ENCODE measurements at places on chromosomes 7 and 10.

DNA sequence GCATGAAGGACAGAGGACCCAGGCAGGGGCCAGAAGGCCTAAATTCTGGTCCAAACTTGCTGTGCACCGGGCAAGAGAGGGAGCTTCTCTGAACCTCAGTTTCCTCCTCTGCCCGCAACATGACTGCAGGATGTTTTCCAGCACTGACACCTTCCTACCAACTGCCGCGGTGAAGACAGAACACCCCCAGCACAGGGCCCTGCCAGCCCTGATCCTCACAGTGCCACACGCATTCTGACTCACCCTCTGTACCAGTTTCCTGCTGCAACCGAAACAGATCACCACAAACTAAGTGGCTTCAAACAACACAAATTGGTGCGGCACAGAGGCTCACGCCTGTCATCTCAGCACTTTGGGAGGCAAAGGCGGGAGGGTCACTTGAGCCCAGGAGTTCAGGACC, 18.1 kb downstream of the MAD1L1 start:
- no peak for DNase-seq

DNA sequence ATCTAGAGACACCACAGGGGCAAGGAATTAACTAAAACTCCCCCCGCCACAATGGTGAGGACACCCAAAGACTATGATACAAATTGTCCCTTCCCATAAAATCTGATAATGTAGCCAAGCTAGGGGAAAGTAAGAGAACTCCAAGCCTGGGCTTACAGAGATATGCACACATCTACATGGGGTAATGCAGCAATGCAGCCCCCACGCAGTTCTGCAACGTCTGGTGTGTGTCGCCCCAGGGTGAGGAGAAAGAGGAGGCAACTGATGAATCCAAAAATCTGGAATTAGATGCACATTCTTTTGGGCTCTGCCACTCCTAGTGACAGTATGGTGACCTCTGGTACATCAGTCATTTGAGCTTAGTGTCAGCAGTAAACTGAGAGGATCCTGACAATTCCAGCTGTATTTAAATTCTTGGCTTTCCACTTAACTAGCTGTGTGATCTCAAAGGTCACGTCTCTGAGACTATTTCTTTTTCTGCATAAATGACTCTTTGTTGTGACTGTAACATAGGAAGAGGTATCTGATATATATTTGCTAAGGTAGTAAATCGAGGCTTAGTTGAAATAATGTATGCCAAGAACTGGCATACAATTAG, 51.5 kb downstream of the PIP4K2A start:
- DNase-seq, result no peak

DNA sequence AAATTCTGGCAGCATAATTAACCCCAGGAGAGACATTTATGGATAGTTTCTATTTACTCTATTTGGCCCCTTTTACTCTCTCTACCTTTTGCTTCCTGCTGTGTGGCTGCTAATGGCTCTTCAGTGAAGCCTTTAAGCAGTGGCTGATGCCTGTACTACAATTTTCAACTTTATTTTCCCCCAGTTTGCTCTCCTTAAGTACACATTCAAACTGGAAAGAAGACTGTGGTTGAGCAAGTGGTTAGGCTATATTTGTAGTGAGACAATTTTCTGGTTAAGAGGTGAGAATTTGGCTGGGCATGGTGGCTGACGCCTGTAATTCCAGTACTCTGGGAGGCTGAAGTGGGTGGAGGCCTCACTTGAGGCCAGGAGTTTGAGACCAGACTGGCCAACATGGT, 8.5 kb upstream of the RSBN1L start:
- no peak for DNase-seq

GRCh38 chr7:74231232-74231590, 21.4 kb downstream of the LAT2 start:
- DNase-seq, result no peak

GRCh38 chr10:86204421-86205305, 161.9 kb downstream of the GRID1 start:
- DNase-seq, result no peak

DNA sequence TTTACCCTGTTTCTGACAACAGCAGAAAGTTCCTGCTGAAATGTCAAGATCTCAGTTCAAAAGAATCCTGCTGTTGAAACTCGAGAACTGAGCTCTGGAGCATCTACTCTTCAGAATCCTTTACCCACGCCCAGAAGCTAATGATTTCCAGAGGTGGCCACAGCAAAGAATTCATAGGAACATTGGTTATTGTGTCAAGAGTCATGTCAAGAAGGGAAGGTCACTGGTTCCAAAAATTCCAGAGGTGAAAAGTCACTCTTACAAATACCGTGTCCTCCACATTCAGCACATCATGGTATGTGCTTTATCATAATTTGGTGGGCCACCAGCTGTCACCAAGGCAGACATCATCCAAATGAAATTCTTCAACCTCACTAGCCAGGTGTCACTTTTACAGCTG, 394.4 kb upstream of the NPVF start:
- DNase-seq, result no peak

DNA sequence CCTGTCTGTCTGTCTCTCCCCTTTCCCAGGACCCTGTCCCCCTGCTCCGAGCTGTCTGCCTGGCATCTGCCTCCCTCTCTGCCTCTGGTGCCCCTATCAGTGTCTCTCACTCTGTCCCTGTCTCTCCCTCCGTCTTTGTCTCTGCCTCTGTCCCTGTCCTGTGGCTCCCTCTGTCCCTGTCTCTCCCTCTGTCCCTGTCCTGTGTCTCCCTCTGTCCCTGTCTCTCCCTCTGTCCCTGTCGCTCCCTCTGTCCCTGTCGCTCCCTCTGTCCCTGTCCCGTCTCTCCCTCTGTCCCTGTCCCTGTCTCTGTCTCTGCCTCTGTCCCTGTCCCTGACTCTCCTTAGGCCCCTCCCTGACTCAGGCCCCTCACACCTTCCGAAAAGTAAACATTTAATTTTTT, 75.0 kb upstream of the PAX2 start:
- no peak for DNase-seq

- no peak for DNase-seq
Observed at GRCh38 chr10:101939729-101940128, 96.1 kb upstream of the KCNIP2 start.

DNA sequence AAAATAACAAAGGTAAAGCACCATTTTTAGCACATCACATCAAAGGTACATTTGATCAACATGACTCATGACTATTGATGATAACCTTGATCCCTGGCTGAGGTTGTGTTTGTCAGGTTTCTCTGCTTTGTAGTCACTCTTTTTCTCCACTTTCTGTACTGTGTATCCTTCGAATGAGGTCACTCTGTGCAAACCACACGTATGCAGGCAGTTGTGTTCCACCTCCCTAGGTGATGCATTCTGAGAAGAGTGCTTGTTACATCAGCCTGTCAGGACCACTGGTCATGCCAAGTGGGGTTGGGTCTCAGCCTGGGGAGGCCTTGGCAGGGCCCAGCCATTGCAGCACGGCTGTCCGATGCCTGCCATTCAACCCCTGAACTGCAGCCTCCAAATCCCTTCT, 62.8 kb upstream of the GJD4 start:
- no peak for DNase-seq

DNA sequence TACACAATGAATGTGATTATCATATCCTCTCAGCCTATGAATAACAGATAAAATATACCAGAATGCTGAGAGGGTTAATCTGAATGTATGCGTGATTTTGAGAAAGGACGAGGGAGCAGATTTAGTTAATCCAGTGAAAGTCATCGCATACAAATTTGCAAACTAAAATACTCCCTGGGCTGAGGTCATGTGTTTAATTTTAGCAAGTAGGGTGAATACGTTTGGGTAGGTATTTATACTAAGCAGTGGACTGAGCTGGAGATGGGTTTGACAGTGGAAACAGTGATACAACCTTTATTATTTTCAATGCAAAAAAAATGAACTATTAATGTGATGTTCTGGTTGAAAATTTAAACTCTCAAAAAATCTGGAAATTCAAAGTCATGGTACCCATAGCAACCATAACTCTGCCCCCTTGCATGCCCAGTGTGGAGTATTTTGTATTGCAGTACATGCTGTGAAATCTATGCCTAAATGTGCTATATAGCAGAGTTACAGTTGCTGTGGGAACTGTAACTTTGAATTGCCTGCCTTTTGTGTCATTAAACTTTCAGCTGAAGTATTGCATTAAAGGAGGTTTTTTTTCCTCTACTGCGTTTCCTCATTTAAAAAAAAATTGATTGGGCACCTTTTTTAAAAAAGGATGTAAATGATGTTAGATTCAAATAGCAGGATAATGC, 9.5 kb upstream of the ARID5B start:
- no peak for DNase-seq

- DNase-seq, result no peak
Observed at GRCh38 chr7:80764132-80764531, 125.7 kb downstream of the CD36 start.

DNA sequence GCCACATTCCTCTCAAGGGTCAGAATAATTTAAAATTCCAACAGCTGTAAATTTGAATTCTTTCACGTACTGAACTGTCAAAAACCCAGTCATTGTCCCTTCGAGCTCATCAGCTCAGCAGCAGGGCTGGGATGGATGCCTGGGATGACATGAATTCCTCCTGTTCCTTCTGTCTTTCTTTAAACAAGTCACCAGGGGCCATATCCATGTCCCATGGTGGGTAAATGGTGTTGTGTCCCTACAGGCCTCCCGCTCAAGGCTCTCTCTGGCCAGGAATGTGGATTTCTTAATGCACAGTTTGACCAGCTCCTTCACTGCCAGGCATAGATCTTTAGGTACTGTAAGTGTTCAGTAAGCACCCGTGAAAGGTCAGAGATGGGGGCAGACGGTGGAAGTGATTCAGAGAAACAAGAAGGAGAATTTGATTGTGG, 13.8 kb upstream of the TECPR1 start:
- no peak for DNase-seq
